GM12878 (cell line): ENCODE measurements at places on chromosomes 6 and 20. TPM values are rescaled to one million over a fixed set of nuclear protein-coding genes. Genes with fewer than 3 reads are reported as not detected.

The MEI4 gene
- polyA plus RNA-seq: not detected in 2 replicates

The DEFB127 gene
- polyA plus RNA-seq: not detected in 2 replicates

The LY6G5C gene
- 2.8 and 4.0 TPM in 2 replicates for polyA plus RNA-seq

DNA sequence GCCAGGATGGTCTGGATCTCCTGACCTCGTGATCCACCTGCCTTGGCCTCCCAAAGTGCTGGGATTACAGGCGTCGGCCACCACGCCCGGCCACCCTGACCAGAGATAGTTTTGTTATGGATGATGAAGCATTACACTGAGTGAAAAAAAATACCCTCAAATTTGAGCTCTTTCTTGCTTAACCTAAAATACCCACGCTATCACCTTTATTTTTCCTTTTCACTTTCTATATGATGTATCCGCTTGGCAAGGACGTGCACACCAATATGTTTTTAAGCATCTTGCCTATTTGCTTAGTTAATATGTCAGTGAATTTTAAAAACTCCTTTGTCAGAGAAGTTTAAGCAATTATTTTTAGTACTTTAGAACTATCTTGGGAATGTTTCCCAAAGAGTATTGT lies 150.4 kb downstream of the INSM1 start:
- no peak overlapping the region for H3K4me3 ChIP-seq
- H3K27ac ChIP-seq: no peak overlapping the region
- no peak for DNase-seq
- peaks cover 6% of the 10 kb centered on the region; the same call in 1 of the 2 replicates for H3K36me3 ChIP-seq

- H3K27me3 ChIP-seq: no peaks in the 10 kb centered on the region
- H3K4me1 ChIP-seq: no peaks in the 10 kb centered on the region
- no peak overlapping the region for H3K27ac ChIP-seq
- H3K4me3 ChIP-seq: no peak overlapping the region
- peaks cover 25% of the 10 kb centered on the region for H3K36me3 ChIP-seq
- DNase-seq: no peak
These were observed 156.0 kb downstream of the DST start for GRCh38 chr6:56486681-56487080.
